ENCODE measurements at places on chromosomes 6 and 20. TPM values are rescaled to one million over a fixed set of nuclear protein-coding genes. Genes with fewer than 3 reads are reported as not detected.

Gene TPBG
- total RNA-seq: 49.2 TPM

Gene DEFB132
- 0.29 TPM for total RNA-seq

Gene INSM1
- 0.48 TPM for total RNA-seq

Gene DACT2
- 0.32 TPM for total RNA-seq

Gene PRR18
- not detected for total RNA-seq

- no peaks in the 10 kb centered on the region for H3K27me3 ChIP-seq
- H3K4me1 ChIP-seq: no peaks in the 10 kb centered on the region
- no peak overlapping the region for H3K4me3 ChIP-seq
- H3K36me3 ChIP-seq: no peaks in the 10 kb centered on the region
- no peak for DNase-seq
- no peak overlapping the region for H3K27ac ChIP-seq
Observed at GRCh38 chr6:147787417-147787816, 278.9 kb downstream of the SAMD5 start.

GRCh38 chr6:137813308-137813970 lies 53.6 kb upstream of the TNFAIP3 start:
- H3K27ac ChIP-seq: no peak overlapping the region
- no peak for DNase-seq
- no peak overlapping the region for H3K4me3 ChIP-seq

GRCh38 chr6:39057251-39058155 lies 8.9 kb downstream of the GLP1R start:
- DNase-seq: no peak
- H3K27ac ChIP-seq: no peak overlapping the region
- H3K4me3 ChIP-seq: no peak overlapping the region
- H3K36me3 ChIP-seq: no peaks in the 10 kb centered on the region

- H3K27me3 ChIP-seq: no peaks in the 10 kb centered on the region
- DNase-seq: no peak
Observed at GRCh38 chr6:134205366-134205765, 112.5 kb downstream of the SGK1 start.

DNA sequence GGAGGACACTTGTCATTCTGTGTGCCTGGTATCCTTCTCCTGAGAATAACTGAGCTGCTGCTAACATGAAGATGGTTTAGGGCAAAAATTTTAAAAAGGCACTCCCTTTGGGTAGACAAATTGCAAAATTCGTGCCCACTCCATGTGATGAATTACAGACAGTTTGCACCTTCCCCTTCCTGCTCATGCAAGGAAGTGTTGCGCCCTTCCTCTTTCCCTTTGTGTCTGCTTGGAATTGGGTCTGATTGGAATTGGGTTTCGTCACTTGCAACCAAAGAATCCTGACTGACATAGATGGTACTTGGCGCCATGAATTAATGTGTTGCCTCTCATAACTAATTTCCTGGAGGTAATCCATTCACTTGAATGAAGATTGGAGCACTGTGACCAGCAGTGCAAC lies 62.3 kb upstream of the SHLD1 start:
- no peaks in the 10 kb centered on the region for H3K27me3 ChIP-seq
- no peak overlapping the region for H3K27ac ChIP-seq
- H3K4me1 ChIP-seq: no peaks in the 10 kb centered on the region

- no peak for DNase-seq
- H3K4me1 ChIP-seq: no peaks in the 10 kb centered on the region
- no peak overlapping the region for H3K27ac ChIP-seq
Observed at GRCh38 chr6:46505693-46506512, 14.7 kb upstream of the RCAN2 start.

GRCh38 chr6:149380523-149380922 lies 19.5 kb upstream of the SUMO4 start:
- no peaks in the 10 kb centered on the region for H3K4me1 ChIP-seq
- H3K27ac ChIP-seq: no peak overlapping the region
- H3K4me3 ChIP-seq: no peak overlapping the region
- H3K27me3 ChIP-seq: no peaks in the 10 kb centered on the region
- H3K36me3 ChIP-seq: peaks cover 7% of the 10 kb centered on the region
- no peak for DNase-seq

- no peaks in the 10 kb centered on the region for H3K27me3 ChIP-seq
- no peak overlapping the region for H3K4me3 ChIP-seq
- H3K36me3 ChIP-seq: no peaks in the 10 kb centered on the region
- no peak overlapping the region for H3K27ac ChIP-seq
- H3K4me1 ChIP-seq: no peaks in the 10 kb centered on the region
Observed at GRCh38 chr20:14717134-14717999, 380.0 kb upstream of the FLRT3 start.

DNA sequence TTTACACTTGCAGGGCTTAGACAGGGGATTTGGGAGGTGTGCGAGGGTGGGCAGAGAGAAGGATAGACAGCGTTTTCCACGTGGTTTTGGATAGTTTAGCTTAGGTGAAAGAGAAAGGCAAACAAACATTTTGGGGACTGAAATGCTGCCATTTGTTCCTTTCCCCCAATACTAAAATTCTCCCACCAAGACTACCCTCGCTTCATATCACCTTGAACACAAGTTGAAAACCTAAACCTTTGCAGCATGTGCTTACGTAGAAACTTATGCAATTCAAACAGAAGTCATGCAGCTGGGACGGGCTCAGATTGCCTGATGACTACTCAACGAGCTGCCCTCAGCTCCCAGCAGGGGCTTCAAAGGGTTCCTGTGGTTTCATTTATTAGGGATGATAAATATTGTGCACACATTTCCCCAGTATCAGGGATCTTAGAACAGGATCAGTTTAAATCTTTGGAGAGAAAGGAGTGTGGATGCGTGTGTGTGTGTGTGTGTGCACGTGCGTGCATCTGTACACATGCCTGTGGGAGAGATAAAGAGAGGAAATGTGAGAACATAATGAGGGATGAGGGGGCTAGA lies 77.3 kb downstream of the SLC22A23 start:
- H3K36me3 ChIP-seq: no peaks in the 10 kb centered on the region
- H3K4me1 ChIP-seq: no peaks in the 10 kb centered on the region
- H3K27ac ChIP-seq: peak overlapping the region; percentile 95

DNA sequence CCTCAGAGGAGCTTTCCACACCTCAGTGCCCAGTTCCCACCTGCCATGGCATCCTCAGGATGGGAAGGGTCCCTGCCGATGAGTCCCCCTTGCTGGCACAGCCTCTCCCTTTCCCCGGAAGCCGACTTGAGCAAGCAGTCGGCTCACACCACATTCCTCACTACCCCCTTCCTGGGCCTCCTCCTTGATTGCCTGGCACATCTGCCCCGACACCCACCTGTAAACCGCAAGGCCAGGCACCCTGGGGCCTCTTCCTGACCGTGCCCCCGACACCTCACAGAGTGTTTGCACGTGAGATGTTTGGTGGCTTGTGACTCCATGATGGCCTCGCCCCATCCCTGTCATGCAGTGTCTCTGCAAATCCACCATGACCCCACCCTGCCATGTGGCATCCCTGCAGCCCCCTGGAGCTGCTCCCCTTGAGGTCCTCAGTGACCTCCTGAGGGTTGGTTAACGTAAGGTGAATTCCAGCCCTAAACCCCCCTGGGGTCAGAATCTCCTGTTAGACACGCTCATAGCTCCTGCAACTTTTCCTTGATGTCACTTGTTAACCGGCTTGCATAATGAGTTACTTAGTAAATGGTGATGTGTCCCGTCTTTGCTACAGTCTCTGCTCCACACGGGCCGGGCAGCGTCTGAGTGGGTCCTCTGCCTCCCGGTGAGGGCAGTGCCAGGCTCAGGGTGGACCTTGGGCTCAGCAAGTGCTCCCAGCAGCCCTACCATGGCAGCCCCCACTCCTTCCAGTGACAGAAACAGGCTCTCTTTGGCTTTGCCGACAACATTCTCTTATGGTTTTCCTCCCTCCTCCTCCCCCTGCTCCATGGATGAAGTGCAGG lies 115.9 kb upstream of the FRMD1 start:
- H3K27ac ChIP-seq: no peak overlapping the region
- H3K36me3 ChIP-seq: no peaks in the 10 kb centered on the region
- no peaks in the 10 kb centered on the region for H3K27me3 ChIP-seq
- no peak for DNase-seq
- peaks cover 7% of the 10 kb centered on the region for H3K4me1 ChIP-seq

- H3K4me1 ChIP-seq: no peaks in the 10 kb centered on the region
- no peak for DNase-seq
- H3K36me3 ChIP-seq: no peaks in the 10 kb centered on the region
- no peak overlapping the region for H3K27ac ChIP-seq
Observed at GRCh38 chr20:10385850-10386544, 48.0 kb downstream of the MKKS start.

DNA sequence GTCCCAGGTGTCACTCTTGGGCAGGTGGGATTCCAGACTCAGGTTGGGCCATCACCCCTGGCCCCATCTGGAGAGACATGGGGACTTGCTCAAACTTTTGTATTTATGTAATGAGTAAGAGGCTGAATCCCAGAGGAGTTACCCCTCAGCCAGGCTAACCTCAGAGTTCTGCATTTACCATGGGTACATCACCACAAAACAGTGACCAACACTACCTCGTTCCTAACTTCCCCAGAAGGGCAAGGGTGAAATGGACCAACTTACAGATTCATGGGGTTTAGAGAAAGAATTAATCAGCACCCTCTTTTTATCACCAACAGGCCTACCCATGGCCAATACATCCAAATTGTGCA lies 259.9 kb upstream of the MARCKS start:
- no peaks in the 10 kb centered on the region for H3K4me1 ChIP-seq
- H3K4me3 ChIP-seq: no peak overlapping the region

- H3K36me3 ChIP-seq: no peaks in the 10 kb centered on the region
- no peak for DNase-seq
- H3K4me3 ChIP-seq: no peak overlapping the region
- no peaks in the 10 kb centered on the region for H3K27me3 ChIP-seq
- H3K27ac ChIP-seq: no peak overlapping the region
Observed at GRCh38 chr6:13473768-13474165, 13.6 kb downstream of the GFOD1 start.

GRCh38 chr6:53192682-53193188 lies 44.1 kb upstream of the GCM1 start:
- no peak overlapping the region for H3K4me3 ChIP-seq
- no peaks in the 10 kb centered on the region for H3K36me3 ChIP-seq
- H3K4me1 ChIP-seq: no peaks in the 10 kb centered on the region
- H3K27me3 ChIP-seq: no peaks in the 10 kb centered on the region
- peak overlapping the region; percentile 33 for H3K27ac ChIP-seq

GRCh38 chr6:103826209-103826608 lies 1033.5 kb downstream of the HACE1 start:
- no peak for DNase-seq
- no peak overlapping the region for H3K4me3 ChIP-seq
- H3K36me3 ChIP-seq: no peaks in the 10 kb centered on the region
- no peaks in the 10 kb centered on the region for H3K4me1 ChIP-seq
- H3K27ac ChIP-seq: no peak overlapping the region

DNA sequence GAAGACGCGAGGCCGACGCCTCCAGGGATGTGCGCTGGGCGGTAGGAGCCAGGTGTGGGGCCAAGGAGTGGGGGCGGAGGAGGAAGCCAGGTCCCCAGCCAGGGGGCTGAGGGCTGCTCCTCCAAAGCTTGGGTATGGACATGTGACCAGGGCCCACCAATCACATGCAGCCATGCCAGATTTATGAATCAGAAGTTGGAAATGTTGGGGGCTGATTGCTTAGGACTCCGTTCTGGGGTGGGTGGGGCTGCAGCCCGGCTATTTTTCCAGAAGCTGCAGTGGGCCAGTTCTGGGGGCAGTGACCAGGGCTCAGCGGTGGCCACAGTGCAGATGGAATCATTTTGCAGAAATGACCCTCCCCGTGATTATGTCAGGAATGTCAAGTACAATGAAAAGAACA lies 96.0 kb downstream of the CEBPB start:
- no peaks in the 10 kb centered on the region for H3K27me3 ChIP-seq
- DNase-seq: peak; percentile 63
- H3K4me3 ChIP-seq: peak overlapping the region; percentile 13
- H3K27ac ChIP-seq: peak overlapping the region; percentile 94

DNA sequence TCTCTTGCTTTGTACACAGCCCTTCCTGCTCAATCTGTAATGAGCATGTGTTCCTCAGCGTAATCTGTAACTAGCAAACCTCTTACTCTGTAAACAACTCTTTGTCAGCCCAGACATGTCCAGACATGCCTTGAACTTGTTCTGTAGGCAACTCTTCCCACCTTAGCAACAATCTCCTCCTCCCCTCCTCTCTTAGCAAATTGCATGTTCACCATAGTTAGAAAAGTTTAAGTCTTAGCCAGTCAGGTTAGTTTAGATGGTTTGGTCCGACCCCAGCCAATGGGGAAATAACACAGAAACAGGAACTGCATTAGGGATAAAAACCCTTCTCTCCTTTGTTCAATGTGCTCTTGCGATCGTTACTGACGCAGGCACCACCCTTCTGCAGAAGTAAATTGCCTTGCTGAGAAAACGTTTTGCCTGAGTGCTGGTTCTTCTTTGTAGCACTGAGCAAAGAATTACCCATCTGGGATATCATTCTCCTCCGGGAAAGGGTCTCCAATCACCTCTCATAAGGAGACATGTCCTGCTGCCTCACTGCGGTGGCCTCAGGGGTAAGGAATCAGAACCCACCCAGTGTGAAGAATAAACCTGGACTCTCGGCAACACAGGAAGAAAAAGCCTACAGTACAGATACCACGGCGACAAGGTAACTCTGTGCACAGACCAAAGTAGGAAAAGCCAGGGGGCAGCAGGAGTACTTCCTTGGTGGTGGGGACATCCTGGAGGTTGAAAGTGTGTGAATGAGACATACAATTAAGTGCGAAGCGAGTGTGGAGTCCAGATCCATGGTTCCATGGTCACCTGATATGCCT lies 26.2 kb downstream of the PLN start:
- DNase-seq: no peak
- H3K27ac ChIP-seq: no peak overlapping the region
- no peaks in the 10 kb centered on the region for H3K27me3 ChIP-seq
- H3K4me3 ChIP-seq: no peak overlapping the region
- no peaks in the 10 kb centered on the region for H3K4me1 ChIP-seq
- no peaks in the 10 kb centered on the region for H3K36me3 ChIP-seq

DNA sequence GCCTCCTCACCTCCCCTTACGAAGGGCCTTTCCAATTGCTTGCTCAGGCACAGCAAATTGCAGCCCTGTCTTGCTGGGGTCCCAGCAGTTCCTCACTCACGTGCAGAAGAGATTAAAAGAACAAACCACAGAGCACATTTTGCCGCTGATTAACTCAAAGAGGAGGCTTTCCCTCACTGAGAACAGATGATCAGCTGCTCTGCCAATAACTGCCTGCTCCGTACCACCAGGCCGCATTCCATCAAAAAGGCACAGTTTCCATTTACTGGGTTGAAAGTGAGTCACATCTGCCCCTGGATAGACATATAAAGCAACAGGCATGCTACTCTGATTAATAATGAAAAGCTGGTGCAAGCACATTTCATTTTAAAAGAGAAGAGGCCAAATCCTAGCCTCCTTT lies 446.8 kb downstream of the PTPRT start:
- no peak for DNase-seq
- H3K4me3 ChIP-seq: no peak overlapping the region
- H3K27me3 ChIP-seq: no peaks in the 10 kb centered on the region
- no peaks in the 10 kb centered on the region for H3K4me1 ChIP-seq
- H3K36me3 ChIP-seq: no peaks in the 10 kb centered on the region
